ENCODE measurements at places on chromosomes 2 and 18.
A peak's percentile ranks its signal among the peaks of the same experiment; 100 is the strongest.

GRCh38 chr2:100110614-100111000, 31.8 kb downstream of the AFF3 start:
- DNase-seq: no peak

DNA sequence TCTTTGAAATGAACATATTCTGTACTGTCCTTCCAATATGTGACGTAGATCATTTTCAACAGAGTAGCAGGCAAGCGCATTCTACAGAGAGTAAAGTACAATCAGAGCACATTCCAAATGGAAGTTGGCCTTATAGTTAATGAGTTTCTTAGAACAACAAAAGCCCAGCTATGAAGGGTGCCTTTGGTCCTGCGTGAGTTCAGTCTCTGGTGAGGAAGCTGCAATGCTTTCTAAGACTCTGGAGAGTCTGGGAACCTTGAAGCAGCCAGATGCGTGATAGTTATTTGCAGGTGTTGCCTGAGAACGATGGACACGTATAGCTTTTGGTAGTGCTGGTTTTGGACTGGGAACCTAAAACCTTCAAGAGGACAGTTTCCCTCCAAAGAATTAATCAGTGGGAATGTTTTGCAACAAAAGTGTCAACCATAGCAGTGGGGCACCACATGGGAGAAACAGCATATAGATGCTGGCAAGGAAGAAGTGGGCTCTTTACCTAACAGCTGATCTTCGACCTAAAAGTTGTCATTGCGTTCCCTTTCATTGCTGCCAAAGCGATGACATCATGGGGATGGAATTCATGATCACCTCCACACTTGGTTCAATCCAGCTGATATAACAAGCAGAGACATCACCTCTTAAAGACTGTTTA, 9.3 kb upstream of the SNORC start:
- no peak for DNase-seq

- DNase-seq: no peak
Observed at GRCh38 chr2:214286011-214286410, 124.8 kb upstream of the VWC2L start.

DNA sequence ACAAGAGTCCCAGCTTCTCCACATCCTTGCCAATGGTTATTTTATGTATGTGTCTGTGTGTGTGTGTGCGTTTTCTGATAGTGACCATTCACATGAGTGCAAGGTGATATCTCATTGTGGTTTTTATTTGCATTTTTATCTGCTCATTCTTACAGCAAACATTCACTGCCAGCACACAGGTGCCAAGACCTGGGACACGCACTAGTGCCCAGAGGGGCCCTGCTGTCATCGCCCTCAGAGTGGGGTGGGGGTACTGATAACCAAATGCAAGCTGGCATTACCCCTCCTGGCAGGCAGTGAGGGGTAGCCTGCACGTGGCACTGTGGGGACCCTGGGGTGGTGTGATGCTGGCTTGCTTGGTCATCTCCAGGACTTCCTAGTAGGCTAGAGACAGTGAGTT, 285.4 kb downstream of the LPIN1 start:
- no peak for DNase-seq

GRCh38 chr2:201406077-201406662, 45.1 kb downstream of the TRAK2 start:
- DNase-seq: no peak

DNA sequence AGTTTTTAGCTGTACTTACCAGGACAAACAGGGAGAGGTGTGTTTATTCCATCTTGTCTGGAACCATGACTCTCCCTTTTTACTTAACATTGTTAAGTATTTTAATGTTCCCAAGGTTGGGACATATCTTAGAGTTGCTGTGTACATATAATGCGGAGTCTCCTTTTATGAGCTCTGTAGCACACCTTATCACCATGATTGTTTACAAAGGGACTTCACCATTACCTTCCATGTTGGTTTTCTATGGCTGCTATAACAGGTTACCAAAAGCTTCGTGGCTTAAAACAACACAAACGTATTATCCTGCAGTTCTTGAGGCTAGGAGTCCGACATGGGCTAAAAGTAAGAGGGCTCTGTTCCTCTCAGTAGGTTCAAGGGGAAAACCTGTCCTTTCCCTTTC, 164.3 kb downstream of the GALNT1 start:
- no peak for DNase-seq

- no peak for DNase-seq
Observed at GRCh38 chr2:20662308-20662937, 4.5 kb upstream of the GDF7 start.

DNA sequence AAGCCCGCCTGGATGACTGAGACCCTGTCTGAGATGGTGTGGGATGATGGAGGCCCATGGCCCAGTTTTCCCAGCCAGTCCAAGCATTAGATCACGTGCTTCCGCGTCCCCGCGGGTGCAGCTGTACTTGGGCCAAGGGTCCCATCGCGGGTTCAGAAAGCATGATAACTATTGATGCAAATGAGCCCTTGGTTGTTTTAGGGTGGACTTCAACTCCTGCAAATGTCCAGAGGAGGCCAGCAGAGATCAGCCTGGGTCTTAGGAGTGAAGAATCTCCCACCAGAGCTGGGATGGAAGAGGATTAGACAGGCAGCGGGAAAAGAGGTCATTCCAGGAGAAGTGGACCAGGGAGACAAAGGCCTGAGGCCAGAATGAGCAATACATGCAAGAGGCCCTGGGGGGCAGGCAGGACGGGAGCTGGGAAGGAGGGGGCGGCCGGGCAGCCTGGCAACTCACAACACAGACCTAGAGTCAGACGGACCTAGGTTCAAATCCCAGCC, 89.9 kb upstream of the TMEM247 start:
- no peak for DNase-seq

DNA sequence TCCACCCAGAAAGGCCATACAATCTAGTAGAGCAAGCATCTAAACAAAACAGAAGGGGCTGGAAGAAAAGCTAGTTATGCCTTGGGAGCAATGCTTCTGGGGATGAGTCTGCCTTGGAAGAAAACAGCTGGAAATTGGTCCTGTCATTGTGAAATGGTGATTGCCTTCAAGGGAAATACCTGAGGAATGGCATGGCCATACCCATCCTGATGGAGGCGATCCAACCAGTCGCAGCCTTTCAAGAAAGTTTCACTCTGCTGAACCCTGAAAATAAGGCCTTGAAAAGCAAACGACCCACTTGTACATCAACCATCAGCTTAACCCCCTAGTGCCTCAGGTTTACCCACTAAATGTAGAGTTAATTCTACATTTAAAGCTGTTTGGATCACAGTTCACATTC, 72.6 kb upstream of the PID1 start:
- DNase-seq: no peak

DNA sequence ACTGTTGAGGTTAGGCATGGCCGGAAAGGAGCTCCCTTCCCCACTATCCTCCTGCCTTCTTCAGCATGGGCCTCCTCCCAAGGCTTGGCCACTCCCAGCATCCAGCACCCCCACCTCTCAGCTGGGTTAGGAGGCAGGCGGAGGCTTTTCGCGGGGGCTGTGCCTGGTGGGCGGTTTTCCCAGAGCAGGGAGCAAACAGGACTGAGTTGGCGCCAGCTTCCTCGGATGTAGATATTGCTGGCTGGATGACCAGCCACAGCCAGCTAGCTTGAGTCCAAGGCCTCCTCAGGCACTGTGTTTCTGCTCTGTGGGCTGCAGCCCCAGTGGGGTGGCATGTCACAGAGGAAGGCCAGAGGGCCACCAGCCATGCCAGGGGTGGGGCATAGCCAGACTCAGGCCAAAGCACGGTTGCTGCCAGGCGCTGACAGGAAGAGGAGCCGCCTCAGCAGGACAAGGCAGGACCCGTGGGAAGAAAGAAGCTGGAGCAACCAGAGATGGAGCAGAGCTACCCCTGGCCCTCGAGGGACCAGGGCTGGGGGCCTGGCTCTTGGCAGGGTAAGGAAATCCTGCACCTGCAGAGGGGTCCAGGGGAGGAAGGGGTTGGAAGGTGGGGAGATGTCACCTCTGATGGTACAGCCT, at the start of gene TCF23:
Gene TCF23, plus strand, starts transcription at position 204 of the 639 bp plus-strand sequence. Its CDS starts 130 bp downstream, at position 334.
- DNase-seq: no peak

- no peak for DNase-seq
Observed at GRCh38 chr2:36729067-36729466, 32.6 kb downstream of the VIT start.

GRCh38 chr2:39837856-39838453, 58.9 kb upstream of the THUMPD2 start:
- no peak for DNase-seq

DNA sequence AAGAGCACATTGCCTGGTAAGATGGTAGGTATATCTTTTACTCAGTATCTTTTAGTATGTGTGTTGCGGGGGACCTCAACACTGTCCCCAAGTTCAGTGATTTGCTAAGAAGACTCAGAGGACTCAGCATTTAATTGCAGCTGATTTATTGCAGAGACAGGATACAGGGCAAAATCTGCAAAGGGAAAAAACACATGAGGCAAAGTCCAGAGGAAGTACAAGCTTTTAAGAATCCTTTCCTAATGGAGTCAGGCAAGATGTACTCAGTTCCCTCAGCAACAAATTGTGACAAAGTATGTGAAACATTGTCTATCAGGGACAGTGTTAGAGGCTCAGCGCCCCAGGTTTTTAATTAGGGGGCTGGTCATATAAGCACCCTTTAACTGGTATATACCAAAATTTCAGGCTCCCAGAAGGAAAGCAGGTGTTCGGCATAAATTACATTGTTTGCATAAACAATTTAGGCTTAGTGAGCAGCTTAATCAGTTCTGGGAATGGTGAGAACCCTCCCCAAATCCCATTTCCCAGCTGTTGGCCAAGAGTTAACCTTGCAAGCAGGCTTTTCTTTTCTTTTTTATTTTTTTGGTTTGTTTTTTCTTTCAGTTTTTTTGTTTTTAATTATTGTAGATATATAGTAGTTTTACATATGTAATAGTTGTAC, 41.7 kb downstream of the RAB3GAP1 start:
- DNase-seq: peak; percentile 54

- DNase-seq: no peak
Observed at GRCh38 chr2:191675807-191676721, 1.9 kb upstream of the NABP1 start.

DNA sequence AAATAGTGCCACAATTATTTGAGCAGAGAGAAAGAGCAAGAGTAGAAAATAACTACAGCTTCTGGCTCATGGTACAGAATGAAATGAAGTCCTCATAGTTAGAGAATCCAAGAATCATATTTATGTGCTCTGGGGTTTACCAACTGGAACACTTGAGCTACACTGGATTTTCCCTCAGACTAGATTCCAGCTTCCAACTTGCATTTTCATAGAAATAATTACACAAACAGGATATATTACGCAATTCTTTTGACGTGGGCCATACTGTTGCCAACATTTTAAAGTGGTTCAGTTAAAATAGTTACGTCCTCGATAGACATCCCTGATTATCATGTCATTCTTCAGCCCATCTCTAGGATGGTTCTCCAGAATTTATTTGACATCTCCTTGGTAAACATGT, 129.2 kb downstream of the ETAA1 start:
- DNase-seq: no peak

GRCh38 chr2:146386096-146386495, 1458.7 kb upstream of the ACVR2A start:
- no peak for DNase-seq

GRCh38 chr2:70418514-70418913, 116.6 kb upstream of the FAM136A start:
- DNase-seq: no peak

DNA sequence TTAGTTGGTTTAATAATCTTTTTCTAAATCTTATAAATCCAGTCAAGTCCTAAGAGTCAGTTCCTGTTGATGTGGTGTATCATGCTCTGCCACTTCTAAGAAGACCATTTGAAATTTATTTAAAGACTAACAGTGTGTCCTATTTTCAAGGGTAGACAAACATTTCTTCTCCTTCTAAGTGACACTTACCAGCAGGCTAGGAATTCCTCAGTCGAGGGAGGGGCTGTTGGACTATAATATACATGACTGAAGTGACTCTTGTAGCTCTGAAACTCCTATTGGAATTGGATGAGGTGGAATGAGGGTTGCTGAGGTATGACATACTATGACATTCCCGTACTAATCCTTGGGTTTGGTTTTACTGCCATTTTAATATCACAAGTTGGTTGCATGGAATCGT, 30.6 kb downstream of the ITGB6 start:
- DNase-seq: no peak

GRCh38 chr18:76491776-76492668, 3.0 kb downstream of the ZNF516 start:
- no peak for DNase-seq
